ENCODE measurements at places on chromosomes 12 and 14.

DNA sequence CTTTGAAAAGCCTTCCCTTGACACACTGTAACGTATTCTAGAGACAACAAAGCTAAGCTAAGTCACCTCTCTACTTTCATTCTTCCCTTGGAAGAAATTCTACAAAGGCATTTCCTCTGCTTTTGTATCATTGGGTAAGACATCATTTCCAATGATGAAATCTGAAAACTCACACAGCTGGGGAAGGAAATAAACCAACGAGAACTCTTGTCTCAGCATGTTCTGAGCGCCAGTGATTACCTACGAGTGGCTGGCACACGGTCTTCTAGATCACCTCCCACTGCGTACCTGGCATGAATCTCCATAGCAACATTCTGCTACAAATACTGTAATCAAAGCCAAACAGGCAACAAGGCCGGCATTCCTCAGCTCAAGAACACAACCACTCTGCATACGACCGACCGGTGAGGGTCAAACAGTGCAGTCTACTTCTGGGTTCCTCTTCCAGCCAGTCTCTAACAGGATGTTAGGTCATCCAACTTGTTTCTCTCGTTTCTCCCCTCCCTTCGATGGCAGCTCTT is 7.6 kb downstream of the VPS37B start:
- peak; percentile 86 for DNase-seq

GRCh38 chr14:22465201-22465840 is 123.7 kb downstream of the DAD1 start:
- DNase-seq, result no peak

GRCh38 chr14:64723691-64724577 is 19.7 kb downstream of the PLEKHG3 start:
- no peak for DNase-seq

DNA sequence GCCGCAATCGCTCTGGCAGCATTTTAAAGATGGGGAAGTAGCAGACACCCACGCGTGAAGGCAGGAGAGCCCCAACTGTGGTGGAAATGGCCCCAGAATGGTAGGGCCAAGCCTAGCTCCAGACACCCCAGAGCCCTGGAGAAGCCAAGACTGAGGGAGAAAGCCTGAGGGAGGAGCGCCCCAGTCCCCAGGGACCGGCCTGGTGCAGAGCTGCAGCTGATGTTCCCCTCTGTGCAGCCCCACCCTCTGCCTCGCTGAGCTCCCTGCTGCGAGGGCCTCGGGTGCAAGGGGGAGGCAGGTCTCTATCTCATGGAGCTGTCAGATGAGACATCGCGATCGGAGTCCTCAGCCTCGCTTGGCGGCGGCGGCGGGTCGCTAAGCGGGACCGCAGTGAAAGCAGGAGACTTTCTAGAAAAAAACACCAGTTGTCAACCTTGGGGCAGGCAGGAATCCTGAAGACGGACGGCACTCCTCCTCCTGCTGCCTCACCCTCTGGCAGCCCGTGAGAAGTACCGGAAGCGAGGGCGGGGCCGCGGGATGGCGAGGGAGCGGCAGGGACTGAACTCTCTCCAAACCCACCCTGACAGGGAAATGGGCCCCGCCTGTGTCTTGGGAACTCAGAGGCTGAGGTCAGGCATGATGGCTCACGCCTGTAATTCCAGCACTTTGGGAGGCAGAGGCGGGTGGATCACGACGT is 6.0 kb downstream of the GAPDH start:
- DNase-seq, result no peak

- DNase-seq, result no peak
Observed at GRCh38 chr14:61280526-61281185, 482 bp downstream of the TMEM30B start.

GRCh38 chr12:9032202-9032964 is 43.0 kb downstream of the KLRG1 start:
- no peak for DNase-seq

DNA sequence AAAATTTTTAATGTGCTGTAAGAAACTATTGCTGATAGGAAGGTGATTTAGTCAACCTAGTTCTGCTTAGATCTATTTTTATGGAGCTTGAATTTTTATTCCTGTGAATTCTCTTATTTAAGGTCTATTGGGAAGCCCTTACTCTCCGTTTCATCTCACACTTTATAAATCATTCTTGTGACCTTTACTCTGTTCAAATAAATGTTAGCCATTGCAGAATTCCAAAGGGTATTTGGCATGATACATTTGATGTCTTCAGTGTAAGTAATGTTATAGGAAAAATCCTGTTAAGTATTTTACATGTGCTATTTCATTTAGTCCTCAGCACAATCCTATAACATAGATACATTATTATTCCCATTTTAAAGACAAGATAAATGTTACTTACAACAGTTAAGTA is 12.5 kb downstream of the PTPRQ start:
- DNase-seq, result no peak

DNA sequence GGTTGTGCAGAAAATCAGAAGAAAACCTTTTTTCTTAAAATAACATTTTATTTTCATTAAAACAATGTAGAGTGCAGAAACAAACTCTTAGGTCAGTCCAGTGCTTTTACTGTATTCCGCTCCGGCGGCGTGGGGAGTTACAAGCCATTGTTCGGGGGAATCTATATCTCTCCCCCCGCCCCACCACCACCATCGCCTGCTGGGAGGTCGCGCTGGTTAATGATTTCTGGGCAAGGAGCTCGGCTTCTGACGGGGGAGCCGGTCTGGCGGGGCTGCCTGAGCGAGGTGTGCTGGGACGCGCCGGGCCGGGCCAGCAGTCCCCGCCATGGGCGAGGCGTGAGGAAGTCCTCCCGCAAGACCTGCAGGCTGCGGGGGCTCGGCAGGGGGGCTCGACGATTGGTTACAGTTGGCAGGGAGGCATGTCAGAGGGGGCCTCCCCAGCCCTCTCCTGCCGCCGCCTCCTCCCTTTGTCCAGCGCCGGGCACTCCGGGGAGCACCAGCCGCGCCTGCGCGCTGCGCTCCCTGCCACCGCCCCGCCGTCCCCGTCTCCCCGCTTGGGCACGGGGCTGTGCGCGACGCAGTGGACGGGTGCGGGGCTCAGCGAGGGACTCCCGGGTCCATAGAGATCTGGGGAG is 1.0 kb upstream of the DUSP6 start:
- no peak for DNase-seq

DNA sequence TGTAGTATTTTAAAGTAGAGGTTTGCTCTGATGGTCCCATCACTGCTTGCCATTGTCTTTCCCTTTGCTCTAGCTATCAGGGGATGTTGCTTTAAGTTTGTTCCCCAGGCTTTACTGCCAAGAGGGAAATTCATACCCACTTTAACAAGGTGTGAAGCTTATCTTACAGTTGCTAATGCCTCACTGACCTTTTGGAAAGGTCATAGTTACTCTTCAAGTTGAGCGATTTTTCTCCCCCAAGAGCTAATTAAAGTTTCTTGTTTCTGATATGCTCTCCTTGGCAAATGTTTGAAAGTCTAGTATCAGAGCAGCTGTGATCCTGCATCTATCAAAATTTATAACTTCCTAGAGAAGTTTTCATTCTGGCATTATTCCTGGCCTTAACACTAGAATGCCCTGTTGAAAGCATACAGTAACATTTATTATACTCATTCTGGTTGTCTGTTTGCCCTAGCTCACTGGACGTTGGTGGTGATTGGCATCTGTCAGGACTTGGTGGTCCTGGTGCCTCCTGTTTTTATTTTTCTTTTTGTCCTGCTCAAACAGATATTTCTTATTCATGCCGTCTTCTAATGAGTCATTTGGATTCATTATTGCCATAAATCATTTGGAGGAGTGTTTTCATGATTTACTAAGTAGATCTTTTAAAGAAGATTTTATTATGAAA is 8.1 kb downstream of the ATP2A2 start:
- DNase-seq, result no peak
